ENCODE measurements at places on chromosomes 1 and 21.

GRCh38 chr21:17436626-17437111, 76.2 kb upstream of the CXADR start:
- DNase-seq = no peak

- no peak for DNase-seq
These were observed 20.4 kb downstream of the TOMM20 start for GRCh38 chr1:235108185-235108593.

GRCh38 chr1:31901838-31902509, 36.2 kb downstream of the PTP4A2 start:
- DNase-seq = no peak

DNA sequence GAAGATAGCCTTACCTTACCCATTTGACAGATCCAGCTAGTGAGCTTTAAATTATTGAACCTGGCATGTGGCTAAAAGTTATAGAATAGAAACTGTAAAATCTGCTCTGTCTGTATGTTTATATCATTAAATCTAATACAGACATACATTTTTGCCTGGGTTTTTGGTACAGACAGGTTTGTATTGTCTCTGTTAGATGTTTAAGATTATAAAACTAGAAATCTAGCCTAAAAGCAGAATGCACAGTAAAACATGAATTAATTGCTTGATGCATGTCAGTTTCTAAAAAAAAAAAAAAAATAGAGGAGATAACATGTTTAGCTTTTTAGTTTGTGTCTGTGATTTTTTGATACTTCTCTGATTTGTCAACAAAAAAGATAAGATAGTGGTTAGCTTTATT, 477.6 kb upstream of the LRRC7 start:
- DNase-seq = no peak

- no peak for DNase-seq
These were observed 2.6 kb downstream of the SERINC2 start for GRCh38 chr1:31415658-31416057.

DNA sequence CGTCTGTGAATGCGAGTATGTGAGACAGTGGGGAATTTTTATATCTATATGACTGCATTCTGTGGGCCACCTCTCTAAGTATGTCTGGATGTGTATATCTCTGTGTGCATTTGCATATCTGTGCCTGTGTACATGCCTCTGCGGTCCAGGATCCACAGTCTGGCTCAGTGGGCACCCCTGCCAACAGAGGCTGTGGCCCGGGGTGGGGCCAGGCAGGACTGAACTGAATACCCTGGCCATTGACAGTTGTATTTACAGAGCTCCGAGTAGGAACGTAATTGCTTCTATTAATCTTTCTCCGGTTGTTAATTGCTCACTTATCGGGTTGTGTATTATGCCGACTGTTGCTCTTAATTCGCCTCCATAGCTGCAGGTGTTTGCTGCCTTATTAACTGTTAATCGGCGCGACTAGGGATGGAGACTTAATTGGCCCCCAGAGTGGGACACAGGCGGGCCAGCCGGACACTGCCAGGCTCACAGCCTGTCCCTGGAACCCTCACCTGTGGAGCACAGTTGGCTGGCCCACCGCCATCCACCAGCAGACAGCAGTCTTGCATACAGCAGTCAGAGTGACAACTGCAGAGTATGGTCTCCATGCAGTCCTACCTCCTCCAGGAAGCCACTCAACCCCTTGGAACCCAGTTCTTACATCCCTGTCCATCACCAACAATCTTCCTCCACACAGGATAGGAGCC, 22.4 kb upstream of the ADGRB2 start:
- DNase-seq = no peak

DNA sequence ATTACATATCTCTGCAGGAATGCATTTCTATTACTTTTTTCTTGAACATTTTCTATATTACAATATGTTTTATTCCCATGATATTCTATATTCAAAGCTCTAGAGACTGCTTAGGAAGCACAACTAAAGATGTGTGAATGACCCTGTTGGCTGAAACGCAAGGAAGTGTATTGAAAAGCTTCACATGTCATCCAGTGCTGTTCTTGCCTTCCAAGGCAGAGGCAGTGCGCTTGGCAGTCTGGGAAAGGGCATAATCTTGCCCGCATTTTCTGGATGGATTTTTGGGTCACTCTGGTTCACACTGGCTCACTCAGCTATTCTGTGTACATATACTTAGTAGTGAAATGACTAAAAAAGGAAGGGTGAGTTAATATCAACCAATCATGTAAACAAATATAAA, 262.4 kb downstream of the PTPRC start:
- no peak for DNase-seq

DNA sequence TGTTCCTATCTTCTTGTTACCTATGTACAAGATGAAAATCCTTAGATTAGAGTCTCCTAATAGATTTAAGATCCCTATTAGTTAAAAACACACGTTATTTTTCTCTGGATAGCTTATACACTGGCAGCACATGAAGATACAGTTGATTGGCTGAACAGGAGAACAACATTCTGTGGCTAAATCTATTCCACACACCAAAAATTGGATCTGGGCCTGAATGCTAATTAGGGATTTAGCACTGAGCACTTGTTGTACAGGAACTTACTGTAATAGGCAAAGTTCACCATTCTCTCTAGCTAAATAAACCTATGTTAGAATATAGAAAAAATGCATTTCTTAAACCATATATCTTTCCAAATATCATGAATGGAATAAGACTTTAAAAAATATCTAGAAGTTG, 117.1 kb upstream of the PTGFR start:
- no peak for DNase-seq

All from T-helper 2 cell treated with Interferon-gamma antibody and Interleukin-4, amounts not matched to agents 5 μg/mL and 100 μg/mL, for 36 hours (primary cell).